ENCODE measurements at places on chromosomes 13 and 19. TPM values are rescaled to one million over a fixed set of nuclear protein-coding genes. Genes with fewer than 3 reads are reported as not detected.

NBEA gene
- 0.14 TPM for total RNA-seq

IL27RA gene
- 86.4 TPM for total RNA-seq

DNA sequence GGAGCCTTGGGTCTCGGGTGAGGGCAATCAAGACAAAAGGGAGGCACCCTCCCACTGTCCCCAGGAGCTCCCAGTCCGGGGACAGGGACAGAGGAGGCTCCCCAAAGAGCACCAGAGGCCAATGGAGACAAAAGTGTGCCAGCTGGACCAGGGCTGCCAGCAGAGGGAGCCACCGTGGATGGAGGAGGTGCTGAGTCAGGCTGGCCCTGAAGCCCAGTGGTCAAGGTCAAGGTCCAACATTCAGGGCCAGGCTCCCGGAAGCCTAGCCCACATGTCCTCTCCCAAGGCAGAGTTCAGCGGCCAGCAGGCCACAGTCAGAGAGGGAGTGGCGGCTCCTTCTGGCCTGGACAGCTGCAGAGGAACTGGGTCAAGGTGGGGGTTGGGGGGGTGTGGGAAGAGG, 8.4 kb downstream of the COL5A3 start:
- peak; percentile 61 for DNase-seq

ZIC5 gene
- not detected for total RNA-seq

DNA sequence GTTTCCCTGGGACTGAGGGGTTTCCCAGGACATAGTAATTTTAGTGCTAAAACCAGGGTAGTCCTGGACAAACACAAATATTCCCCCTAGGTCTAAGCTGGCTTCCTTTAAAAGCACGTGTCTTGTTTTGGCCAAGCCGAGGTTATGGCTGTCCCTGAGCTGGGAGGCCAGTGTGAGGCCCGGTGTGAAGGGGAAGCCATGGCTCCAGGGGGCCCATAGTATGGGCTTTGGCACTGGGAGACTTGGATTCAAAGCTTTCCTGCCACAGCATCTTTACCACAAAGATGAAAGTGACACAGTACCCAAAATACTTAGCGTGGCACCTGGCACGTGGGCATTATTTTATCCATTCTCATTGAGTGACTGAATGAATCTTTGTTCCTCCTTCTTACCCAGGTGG, 345.2 kb downstream of the ZNF536 start:
- no peak for DNase-seq

DNA sequence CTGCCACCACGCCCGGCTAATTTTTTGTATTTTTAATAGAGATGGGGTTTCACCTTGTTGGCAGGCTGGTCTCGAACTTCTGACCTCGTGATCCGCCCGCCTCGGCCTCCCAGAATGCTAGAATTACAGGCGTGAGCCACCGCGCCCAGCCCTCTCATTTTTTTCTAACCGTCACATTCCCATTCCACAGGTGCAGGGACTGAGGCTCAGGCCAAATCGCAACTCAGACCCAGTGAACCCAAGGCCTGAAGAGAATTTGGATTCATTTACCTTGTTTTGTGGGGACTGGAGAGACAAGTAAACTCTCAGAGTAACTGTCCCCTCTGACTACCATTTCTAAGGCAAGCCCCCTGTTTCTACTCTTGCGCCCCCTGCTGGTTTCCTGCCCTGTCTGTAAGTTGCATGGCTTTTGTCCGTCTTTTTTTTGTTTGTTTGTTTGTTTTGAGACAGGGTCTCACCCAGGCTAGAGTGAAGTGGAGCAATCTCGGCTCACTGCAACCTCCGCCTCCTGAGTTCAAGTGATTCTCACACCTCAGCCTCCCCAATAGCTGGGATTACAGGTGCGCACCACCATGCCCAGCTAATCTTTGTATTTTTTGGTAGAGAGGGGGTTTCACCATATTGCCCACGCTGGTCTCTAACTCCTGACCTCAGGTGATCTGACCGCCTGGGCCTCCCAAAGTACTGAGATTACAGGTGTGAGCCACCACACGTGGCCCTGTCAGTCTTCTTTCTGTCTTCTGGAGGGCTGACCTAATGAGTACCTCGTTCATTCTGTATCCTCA, 2.3 kb upstream of the STRN4 start:
- DNase-seq: peak; percentile 92

DNA sequence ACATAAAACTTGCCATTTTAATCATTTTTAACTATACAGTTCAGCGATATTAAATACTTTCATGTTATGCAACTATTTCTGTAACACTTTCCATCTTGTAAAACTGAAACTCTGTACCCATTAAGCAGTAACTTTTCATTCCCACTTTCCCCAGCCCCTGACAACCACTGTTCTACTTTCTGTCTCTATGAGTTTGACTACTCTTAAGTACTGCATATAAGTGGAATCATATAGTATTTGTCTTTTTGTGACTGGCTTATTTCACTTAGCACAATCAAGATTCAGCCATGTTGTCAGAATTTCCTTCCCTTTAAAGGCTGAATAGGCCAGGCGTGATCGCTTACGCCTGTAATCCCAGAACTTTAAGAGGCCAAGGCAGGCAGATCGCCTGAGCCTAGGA, 56.2 kb downstream of the ARHGAP35 start:
- DNase-seq: no peak

ZNF534 gene
- total RNA-seq: not detected

DNA sequence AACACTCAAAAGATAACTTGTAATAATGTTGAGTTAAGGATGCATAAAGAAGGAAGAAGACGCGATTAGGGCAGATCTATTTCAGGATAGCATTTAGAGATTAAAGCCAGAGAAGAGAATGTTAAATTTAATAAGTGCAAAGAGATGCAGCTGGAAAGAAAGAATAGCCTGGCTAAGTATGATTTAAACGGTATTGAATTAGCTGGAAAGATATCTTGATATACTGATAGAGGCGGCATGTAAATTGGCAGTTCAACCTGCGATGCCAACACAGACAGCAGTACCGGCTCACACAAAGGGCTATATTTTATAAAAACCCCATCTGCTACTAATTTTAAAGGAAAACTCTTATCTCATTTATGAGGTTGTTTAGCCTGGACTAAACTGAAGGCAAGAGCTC, 121.4 kb downstream of the ENOX1 start:
- no peak for DNase-seq

ZNF442 gene
- total RNA-seq: 1.2 TPM

LGALS7 gene
- total RNA-seq: not detected

DNA sequence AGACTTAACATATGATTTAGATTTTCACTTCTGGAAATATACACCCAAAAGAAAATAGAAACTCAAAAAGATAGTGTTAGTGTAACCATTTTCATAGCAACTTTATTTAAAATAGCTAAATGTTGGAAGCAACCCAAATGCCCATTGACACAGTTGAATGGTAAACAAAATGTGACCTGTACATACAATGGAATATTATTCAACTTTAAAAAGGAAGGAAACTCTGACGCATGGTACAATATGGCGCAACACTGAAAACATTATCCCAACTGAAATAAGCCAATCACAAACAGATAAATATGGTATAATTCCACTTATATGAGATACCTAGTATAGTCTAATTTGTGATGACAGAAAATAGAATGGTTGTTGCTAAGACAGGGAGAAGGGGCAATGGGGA, 1456.1 kb upstream of the MIR17HG start:
- no peak for DNase-seq

FAM124A gene
- 0.82 TPM for total RNA-seq

GRCh38 chr19:44072543-44073401, 813 bp downstream of the ZNF284 start:
- no peak for DNase-seq

DNA sequence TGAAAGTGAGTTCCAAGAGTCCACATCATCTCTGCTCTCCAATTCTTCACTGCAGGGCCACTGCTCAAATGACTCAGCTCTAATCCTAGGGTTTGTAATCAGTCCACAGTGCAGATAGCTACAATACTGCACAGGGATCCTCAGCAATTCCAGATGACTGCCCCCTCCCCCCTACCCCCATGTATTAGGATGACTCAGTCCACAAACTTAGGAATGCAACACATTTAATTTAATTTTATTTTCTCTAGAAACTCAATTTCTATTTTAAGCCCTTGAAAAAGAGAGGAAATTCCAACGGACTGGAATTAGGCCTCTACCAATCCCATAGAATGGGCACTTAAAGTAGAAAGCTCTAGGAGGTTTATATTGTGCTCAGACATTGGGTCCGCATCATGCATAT, 173.8 kb upstream of the SOX21 start:
- no peak for DNase-seq

- no peak for DNase-seq
Observed at GRCh38 chr13:22773465-22773864, 407.3 kb upstream of the SGCG start.

DNA sequence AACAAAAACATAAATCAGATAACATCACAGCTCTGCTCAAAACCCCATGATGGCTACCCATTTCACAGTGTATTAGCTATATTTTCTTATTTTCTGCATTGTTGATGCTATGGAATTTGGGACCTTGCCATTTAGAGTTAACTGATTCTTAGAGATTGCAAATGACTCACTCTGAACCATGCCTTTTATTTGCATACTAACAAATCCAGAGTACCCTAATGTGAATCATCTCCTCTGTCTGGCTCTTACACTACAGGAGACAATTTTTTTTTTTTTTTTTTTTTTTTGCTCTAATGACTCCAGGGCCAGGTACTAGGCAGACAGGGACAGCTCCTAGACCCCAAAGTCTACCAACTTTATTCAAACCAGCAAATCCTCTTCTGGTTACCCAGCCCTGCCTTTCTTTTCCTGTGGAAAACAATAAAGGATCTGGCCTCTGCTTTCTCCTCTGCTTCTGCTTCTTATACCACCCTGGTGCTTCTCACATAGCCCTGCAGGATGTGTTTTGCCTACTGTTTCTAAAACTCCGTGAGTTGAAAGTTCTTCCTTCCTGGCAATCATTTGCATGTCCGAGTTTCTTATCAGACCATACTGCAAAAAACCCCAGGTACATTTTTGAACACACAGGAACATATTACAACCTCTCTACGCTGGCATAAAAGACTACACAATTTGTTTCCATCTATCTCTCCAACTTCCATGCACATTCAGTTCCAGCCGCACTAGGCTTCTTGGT, 10.6 kb upstream of the ZNF460 start:
- no peak for DNase-seq

- DNase-seq: no peak
Observed at GRCh38 chr13:32016631-32017030, 14.9 kb upstream of the FRY start.

- no peak for DNase-seq
Observed at GRCh38 chr13:87792878-87793277, 121.7 kb downstream of the SLITRK5 start.

AXL gene
- total RNA-seq: 0.70 TPM

- no peak for DNase-seq
Observed at GRCh38 chr19:46631481-46631880, 4.5 kb downstream of the GNG8 start.

- DNase-seq: no peak
Observed at GRCh38 chr13:110576070-110576394, 14.5 kb upstream of the RAB20 start.

HAUS5 gene
- 45.8 TPM for total RNA-seq

ZNF600 gene
- 10.7 TPM for total RNA-seq

DNA sequence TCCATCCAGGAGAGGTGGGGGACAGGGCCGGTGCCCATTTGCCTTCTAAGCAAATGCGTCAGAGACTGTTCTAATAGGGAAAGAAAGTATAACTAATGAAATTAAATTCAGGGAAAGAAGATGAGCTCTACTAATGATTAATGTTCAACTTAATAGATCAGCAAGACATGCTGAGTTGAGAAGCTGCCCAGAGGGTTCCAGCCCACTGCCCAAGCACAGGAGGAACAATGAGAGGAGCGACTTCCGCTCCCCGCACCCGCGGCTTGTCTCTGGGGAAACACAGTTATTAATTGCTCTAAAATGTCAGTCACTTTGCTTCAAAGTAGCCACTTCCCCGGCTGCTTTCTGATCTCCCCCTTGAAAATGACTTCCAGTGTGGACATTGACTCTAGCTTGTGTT, 331.3 kb downstream of the UQCRFS1 start:
- no peak for DNase-seq

IL4I1 gene
- total RNA-seq: 40.4 TPM

GRCh38 chr13:20344836-20345490, 112.8 kb upstream of the GJB6 start:
- no peak for DNase-seq

- DNase-seq: no peak
Observed at GRCh38 chr19:977058-977464, 7.1 kb upstream of the WDR18 start.

DNA sequence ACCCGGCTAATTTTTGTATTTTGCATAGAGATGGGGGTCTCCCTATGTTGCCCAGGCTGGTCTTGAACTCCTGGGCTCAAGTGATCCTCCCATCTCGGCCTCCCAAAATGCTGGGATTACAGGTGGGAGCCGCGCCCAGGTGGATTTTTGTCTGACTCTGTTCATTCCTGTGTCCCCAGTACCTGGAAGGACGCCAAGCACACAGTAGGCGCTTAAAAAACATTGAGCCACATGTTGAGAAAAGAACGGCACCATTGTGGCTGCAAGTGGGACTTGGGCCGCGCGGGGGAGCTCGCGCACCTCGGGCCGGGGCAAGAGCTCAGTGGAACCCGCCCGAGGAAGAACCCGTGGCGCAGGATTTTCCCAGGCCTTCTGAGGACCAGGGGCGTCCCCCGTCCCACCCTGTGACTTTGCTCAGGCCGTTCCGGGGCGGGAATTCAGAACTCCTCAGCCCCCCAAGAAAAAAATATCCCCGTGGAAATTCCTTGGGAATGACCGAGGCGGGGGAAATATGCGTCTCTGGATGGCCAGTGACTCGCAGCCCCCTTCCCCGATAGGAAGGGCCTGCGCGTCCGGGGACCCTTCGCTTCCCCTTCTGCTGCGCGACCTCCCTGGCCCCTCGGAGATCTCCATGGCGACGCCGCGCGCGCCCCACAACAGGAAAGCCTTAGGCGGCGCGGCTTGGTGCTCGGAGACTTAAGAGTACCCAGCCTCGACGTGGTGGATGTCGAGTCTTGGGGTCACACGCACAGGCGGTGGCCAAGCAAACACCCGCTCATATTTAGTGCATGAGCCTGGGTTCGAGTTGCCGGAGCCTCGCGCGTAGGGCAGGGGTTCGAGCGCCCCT, 1.4 kb upstream of the ICAM1 start:
- DNase-seq: peak; percentile 97

DNA sequence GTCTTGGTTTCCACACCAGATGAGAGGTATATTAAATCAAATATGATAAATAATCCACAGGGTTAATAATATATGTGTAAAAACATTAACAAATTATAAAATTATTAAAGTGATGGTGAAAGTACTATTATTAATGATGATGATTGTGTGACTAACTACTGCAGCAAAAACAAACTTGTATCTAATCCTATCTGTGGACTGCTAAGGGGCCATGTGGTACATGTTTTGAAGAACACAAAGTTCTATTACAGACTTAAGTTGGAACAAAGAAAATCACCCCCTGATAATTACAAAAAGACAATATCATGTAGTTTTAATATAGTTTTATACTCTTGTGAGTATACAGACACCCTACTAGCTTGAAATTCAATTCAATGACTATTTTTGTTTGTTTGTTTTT, 504.2 kb upstream of the NBEA start:
- DNase-seq: no peak

PEPD gene
- 21.1 TPM for total RNA-seq

GRCh38 chr13:74132152-74132775, 1.9 kb downstream of the KLF12 start:
- peak; percentile 75 for DNase-seq

ATP7B gene
- total RNA-seq: 0.65 TPM
